ENCODE measurements at places on chromosomes 3 and 15.

DNA sequence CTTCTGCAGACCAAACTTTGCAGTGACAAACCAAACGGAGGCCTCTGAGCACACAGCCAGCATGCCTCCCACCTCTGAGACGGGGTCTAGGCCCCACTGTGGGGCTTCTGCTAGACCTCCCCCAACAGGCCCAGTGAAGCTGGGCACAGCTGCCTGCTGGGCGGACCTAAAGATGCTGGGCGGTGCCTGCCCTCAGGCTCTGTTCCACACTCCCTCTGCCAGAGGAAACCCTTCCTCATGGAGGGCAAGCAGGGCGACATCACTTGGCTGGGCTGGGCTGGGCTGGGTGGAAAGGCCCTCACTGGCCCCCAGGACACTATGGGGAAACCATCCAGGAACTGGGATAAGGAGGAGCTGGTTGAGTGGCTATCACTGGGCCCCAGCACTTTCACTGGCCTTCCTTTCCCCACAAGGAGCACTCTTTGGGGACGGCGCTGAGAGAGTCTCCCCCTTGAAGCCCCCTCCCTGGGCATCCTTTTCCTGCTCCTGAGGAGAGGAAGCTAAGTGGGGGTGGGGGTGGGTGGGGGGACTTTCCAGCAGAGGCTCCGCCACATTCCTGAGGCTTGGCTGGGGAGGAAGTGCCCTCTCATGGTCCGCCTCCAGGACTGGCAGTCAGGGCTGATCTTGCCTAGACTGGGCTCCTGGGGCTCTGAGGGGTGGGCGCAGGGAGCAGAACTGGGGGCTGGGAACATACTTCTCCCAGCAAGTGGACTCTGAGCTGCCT is 98.1 kb upstream of the HACD2 start:
- DNase-seq: no peak

DNA sequence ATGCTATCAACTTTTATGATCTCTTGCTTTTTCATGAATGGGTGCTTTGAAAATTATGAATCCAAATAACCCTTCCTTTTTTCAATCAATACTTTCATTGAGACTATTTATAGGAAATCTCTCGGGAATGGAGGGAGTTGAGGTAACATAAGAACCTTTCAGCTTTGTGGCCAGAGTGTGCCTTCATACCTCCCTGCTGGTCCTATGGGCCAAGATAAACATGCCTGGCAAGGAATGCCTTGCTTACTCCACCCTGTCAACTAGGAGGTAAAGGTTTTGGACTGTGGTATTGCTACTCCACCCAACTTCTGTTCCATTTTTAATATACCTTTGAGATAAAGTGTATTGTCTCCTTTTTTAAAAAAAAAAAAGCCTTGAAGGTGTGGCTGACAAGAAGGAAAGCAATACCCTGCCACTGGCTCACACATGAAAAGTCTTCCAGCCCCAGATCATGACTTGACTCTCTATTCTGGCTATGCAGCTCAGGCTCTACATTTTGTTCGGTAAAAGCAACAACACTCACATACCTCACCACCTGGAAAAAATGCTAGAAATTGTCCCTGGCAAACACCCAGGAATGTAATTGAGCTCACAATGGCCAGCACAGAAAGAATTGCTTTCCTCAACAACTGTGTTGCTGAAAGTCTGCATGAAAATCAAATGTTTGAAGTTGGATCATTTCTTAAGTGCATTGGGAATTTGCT is 35.8 kb downstream of the COL8A1 start:
- DNase-seq: no peak

DNA sequence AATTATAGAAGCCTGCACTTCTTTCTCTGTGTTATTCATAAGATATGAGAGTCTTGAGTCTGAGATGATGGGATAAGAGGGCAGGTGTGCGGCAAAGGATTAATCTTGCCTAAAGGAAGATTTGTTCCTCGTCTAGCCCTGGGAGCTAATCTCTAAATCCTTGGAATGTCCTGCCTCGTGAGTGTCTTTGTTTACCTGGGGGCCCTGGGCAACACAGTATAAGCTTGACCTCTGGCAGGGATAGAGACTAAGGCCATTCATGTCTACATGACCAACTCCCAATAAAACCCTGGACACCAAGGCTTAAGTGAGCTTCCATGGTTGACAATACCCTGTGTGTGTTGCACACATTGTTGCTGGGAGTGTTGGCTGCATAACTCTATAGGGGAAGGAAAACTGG is 3.2 kb upstream of the AGBL1 start:
- DNase-seq: no peak

DNA sequence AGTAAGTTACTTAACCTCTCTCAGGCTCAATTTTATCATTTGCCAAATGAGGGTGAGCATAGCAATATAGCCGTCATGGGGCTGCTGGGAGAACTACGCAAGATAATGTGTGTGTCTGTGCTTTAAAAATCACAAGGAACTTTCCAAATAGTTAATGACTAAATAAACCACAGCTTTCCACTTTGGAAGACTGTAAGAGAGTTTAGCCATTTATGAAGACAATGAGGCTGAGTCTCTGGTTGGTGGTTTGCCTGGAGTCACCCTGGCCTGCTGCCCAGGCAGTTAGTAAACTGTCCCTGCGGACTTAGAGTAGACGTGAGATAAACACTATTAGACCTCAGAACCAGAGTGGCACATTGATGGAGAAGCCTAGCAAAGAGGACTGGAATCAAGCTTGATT is 357.7 kb downstream of the CLSTN2 start:
- peak; percentile 14 for DNase-seq

GRCh38 chr3:25663347-25663868 is 1.3 kb downstream of the TOP2B start:
- no peak for DNase-seq

GRCh38 chr3:183827809-183828537 is 2.6 kb upstream of the MAP6D1 start:
- no peak for DNase-seq

- no peak for DNase-seq
These were observed 91.3 kb downstream of the SHQ1 start for GRCh38 chr3:72756900-72757299.

GRCh38 chr15:77732514-77733335 is 100.0 kb upstream of the LINGO1 start:
- DNase-seq: no peak

DNA sequence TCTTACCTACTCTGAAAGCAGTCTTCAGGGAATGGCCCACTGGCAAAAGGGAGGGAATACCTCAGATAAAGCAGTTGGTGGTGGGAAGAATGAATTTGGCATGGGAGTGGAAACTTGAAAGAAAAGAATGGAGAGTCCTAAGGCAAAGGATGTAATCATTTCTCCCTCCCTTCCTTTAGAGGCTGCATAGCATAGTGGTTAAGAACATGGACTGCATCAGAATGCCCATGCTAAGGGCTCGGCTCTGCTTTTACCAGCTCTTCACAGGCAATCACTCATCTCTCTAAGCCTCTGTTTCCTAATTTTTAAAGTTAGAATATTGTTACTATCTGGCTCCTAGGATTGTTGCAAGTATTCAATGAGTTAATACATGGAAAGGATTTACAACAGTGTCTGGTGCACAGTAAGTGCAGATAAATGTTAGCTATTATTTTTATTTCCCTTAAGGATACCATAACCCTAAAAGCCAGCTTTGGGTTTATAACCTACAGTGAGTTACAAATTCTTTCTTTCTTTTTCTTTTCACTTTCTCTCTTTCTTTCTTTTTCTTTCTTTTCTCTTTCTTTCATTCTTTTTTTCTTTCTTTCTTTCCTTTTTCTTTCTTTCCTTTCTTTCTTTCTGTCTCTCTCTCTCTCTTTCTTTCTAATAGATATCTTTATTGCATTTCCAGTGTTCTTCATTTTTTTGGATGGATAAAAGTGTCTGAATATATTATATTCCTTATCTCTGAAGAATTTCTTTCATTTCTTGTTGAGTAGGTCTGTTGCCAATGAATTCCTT is 23.6 kb downstream of the VEPH1 start:
- DNase-seq: no peak

All from NCI-H1092 treated with DMSO at 0.1 percent for 48 hours (cell line).